Coronary artery (tissue), 2 donors: ENCODE measurements at places on chromosomes 12 and 14.
A peak's percentile ranks its signal among the peaks of the same experiment; 100 is the strongest.

DNA sequence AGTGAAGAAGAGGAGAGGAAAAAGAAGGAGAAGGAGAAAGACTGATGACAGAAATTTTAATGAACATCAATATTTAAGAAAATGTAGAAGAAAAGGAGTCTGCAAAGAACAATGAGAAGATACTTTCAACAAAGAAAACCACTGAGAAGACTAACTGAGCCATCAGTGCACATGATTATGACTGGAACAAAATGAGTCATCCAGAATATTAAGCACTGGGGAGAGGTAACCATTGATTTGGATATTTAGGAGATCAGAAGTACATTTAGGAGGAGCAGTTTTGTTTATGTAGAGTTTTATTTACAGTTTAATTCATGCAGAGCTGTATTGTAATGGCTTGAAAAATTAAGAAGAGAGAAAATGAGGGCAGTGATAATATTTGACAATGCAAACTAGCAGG lies 159.1 kb downstream of the C12orf50 start:
- no peak for DNase-seq

GRCh38 chr14:103788086-103788485 lies 59.3 kb downstream of the PPP1R13B start:
- DNase-seq, result no peak

DNA sequence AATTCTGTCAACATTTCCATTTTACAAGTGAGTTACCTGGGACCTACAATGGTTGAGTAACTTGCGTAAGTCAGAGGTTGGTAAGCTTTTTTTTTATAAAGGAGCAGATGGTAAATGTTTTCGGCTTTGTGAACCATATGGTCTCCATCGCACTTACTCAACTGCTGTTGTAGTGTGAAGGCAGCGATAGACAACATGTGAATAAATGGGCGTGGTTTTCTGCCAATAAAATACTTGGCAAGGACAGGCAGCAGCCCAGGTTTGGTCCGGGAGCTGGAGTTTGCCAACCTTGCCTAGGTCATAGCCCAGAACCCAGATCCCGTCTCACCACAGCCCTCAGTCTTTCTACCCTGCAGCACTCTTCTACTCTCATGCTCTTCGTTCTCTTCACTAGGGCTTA lies 6.3 kb downstream of the DDX55 start:
- no peak for DNase-seq

DNA sequence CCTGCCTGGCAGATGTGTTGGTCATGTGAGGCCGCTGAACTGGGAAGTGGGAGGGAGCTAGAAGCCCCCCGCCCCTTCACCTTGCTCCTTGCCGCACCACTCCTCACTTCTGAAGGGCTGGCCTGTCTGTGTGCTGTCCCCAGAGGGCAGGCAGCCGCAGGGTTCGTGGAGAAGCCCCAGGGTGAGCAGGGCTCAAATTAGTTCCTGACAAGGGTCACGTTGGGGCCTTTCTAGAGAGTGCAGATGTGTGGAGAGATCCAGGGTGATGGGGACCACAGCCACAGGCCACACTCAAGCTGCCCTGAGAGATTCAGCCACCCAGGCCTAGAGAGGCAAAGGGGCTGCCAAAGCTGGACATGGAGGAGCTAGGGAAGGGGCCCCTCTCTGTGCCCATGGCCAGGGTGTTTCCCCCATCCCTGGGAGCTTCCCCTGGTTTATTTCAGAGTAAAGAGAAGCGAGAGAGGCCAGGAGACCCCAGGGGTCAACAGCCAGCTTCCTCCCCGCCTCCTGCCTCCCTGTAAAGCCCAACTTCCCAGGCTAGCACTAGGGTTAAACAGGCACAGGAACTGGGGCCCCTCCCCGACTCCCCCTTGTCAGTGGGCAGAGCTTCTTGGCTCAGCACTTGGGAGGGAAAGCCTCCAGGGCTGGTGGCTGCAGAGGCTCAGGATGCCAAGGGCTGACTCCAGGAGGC lies 16.2 kb downstream of the SLC25A29 start:
- DNase-seq, result peak; percentile 55

DNA sequence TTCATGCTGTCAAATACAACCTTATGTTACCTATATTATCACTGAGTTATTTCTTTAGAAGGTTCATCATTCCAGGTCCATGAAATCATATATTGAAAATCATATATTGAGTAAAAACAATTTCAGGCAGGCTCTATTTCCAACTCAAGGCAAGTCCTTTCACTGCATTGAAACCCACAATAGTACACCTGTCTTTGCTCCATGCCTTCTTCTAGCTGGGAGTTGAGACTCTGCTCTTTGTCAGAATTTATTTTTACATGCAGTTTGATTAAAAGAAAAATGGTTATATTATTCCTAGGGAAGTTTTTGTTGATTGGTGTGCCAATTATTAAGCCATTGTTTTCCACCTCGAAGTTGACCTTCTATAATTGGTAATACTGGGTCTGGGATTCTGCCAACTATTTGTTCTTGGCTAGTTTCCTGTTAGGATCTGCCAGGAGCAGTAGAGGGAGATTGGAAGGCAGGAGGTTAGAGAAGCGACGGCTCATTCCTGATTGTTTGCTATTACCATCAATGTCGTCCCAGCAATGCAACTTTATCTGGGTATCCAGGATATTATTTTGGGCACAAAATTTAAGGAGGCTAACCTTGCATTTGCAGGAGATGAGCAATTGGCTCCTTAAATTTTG lies 79.5 kb upstream of the MIS18BP1 start:
- no peak for DNase-seq

DNA sequence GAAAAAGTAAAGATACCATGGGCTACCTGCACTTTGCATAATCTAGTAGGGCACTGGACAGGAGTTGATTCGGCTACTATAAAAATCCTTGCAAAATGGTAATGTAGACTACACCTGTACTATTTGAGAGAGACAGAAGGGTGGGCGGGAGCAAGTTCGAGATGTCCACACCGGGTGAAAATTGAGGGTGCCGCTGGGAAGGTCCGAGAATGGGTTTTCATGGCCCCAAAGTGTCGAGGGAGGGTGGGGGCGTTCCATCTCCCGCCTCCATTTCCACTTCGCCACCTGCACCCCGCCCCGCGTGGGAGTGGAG lies 648 bp downstream of the SNX6 start:
- no peak for DNase-seq

- DNase-seq, result no peak
Observed at GRCh38 chr14:99857551-99857950, 64.3 kb downstream of the EML1 start.

DNA sequence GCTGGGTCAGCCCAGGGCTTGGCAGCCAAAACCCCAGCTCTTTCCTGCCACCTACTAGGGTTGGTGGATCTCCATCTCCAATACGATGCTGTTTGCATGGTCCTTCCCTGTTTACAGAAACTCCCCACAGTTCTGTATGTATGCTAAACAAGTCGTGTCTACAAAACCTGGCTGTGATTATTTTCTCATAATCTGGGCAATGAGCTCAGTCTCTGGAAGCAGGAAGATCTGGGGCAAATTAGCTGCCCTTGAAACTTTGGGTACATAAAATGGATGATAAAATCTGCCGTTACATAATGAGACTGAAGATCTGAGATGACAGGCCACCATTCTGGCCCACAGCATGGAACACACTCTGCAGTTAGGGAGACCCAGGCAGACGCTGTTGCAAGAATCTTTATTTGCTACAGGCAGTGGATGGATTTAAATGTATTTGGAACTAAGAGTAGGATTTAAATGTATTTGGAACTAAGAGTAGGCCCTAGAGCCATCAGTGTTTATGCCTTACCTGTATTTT lies 31.7 kb downstream of the ACADS start:
- peak; percentile 17 for DNase-seq

DNA sequence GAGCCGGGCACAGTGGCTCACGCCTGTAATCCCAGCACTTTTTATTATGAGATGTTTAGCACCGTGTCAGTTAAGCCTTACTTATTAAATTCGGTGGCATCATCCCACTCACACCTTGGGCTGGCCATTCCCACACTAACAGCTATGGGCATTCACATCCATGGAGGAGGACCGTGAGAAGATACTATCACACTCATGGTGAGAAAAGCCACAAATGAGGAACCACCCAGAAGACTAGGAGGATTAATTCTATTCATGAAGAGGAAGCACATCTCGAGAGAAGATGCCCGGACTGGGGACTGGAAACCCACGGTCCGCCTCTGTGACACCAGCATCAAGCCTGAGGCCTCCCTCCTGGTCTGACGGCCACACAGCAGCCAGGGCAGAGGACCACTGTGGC lies 4.9 kb downstream of the CDC42BPB start:
- no peak for DNase-seq

GRCh38 chr12:29700761-29701481 lies 82.8 kb downstream of the TMTC1 start:
- DNase-seq, result no peak

DNA sequence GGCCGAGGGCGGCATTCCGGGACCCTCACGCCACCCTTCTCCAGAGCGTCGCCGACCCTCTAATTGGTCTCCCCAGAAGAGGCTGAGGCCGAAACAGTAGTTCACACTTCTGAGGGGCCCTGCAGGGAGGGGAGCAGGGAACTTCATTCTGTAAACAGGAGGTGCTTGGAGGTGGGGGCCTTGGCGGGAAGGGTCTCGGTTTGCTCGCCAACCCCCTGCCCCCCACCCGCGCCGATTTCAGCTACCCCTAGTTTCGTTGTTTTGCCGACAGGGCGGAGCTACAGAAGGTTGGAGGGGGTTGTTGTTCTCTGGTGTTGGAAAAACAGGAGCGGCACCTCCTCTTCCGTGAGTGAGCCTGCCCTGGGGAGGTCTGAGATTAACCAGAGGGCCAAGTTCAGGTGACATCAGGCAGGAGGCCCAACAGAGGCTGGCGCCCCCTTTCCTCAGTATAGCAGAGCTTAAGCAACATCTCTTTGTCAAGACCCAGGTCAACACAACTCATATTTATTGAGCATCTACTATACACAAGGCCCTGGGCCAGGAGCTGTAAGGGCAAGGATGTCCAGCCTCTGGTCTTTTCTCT lies 682 bp downstream of the ERBB3 start:
- DNase-seq, result no peak

DNA sequence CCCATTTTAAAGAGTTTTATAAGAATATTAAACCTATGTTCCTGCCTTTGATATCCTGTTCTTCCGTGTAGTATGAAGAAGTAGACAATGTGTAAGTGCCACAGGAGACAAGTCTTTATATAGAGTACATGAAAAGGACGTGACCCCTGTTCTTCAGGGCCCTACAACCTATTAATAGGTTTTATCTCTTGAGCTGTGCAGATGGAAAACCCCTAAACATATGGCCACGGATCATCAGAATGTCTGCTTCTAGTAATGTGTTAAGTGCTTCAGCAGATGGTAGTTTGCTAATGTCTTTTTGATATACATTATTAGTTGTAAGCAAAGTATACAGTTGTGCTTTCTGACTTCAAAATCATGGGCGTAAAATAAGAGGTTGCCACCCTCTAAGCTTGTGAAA lies 228.5 kb downstream of the PTPRO start:
- DNase-seq, result no peak

DNA sequence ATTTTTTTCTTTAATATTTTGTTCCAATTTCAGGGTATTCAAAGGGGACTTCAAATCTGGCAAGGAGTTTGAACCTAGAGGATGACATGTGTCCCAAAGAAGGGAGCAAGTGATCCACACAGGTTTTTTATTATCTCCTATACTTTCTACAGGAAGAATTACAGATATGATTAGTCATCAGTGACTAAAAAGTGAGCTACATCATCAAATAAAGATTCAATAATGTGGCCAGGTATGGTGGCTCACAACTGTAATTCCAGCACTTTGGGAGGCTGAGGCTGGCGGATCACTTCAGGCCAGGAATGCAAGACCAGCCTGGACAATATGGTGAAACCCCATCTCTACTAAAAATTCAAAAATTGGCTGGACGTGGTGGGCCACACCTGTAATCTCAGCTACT lies 24.2 kb downstream of the GLT8D2 start:
- DNase-seq, result no peak

DNA sequence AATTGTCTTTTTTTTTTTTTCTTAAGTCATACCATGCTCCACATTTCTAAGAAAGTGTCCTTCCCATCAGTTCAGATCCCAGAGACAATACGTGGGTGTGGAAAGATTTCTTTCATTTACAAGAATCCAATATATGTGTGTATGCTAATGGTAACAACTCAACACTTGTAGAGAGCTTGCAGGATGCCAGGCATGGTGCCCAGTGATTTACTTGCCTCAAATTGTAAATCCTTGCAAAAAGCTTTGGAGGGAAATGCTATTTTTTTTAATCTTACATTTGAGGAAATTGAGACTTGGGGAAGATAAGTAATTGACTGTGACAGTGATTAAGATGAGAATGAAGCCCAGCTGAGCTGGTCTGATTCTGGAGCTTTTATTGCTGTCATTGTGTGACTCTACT lies 1264.6 kb upstream of the SEL1L start:
- no peak for DNase-seq

- DNase-seq, result no peak
Observed at GRCh38 chr12:121537814-121538698, 42.8 kb downstream of the KDM2B start.

GRCh38 chr14:91774140-91775096 lies 42.5 kb upstream of the CATSPERB start:
- DNase-seq, result no peak

DNA sequence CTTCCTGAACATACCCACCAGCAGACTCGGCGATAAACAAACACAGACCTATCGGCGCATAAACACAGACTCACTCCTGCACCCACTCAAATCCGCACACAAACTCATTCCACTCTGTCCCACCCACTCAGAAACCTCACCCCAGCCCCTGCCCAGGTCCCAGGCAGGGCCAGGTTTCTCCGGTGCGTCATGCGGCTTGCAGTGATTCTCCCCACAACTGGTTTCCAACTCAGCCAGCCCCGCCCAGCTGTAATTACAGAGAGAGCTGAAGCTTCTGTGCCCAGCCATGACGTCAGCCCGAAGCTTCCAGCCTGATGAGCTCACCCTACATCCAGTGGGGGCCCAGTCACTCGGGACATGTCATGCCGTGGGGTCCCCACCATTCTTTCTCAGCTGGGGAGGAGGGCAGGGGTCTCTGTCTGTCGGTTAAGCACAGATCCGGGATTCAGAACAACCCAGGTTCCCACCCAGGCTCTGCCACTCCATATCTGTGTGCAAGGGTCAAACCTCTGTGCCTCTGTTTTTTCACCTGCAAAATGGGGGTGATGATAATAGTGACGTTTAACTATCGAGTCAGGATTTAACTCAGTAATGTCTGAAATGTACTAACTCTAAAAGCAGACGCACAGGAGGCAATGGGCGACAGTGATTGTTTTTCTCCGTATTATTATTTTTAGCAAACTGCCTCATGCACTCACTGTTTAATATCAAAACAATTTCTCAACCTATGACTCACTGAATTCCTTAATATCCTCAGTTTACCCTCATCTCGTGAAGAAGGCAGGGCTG lies 2.3 kb upstream of the HSPB8 start:
- peak; percentile 98 for DNase-seq

- DNase-seq, result no peak
Observed at GRCh38 chr14:101109981-101110728, 206.6 kb upstream of the RTL1 start.

- no peak for DNase-seq
Observed at GRCh38 chr12:53560912-53561589, 53.8 kb upstream of the NPFF start.
